Activated CD4-positive, alpha-beta memory T cell treated with anti-CD3 and anti-CD28 coated beads, Interleukin-2, amount 10 ng/mL, durations not matched to agents 7 days and 5 days (primary cell): ENCODE measurements at places on chromosomes 7 and 10. TPM values are rescaled to one million over a fixed set of nuclear protein-coding genes. Genes with fewer than 3 reads are reported as not detected.

PRPS1L1 gene
- total RNA-seq: not detected

TSPAN12 gene
- total RNA-seq: not detected

DNA sequence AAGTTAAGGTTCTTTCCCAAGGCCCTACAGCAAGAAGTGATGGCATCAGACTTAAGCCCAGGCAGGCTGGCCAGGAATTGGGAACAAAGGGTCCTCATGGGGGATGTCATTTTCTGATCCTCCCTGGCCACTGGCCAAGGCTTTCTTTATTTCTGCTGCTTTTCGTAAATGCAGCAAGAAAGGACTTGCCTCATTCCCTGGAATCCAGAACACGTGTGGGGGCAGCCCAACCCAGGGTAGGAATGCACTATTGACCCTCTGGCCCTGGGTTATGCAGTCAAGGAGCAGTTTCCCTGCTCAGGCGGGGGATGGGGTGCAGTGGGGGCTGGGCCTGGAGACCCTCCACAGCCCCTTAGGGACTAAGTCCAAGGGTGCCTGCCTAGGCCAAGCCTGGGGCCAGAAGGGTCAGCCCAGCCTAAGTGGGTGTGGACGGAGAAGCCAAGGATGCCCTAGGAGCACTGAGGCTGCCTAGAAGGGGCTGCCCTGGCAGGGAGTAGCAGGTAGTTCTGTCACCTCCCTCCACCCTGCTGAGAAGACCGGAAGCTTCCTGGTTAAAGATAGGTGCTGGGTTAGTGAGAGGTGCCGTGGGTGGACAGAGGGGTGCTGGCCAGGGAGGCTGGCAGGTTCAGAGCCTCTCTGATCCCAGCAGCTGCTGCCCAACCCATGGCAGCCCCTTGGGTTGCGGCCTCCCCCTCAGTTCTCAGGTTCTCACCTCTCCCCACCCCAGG lies 179.2 kb downstream of the SH3PXD2A start:
- no peak for DNase-seq

DNA sequence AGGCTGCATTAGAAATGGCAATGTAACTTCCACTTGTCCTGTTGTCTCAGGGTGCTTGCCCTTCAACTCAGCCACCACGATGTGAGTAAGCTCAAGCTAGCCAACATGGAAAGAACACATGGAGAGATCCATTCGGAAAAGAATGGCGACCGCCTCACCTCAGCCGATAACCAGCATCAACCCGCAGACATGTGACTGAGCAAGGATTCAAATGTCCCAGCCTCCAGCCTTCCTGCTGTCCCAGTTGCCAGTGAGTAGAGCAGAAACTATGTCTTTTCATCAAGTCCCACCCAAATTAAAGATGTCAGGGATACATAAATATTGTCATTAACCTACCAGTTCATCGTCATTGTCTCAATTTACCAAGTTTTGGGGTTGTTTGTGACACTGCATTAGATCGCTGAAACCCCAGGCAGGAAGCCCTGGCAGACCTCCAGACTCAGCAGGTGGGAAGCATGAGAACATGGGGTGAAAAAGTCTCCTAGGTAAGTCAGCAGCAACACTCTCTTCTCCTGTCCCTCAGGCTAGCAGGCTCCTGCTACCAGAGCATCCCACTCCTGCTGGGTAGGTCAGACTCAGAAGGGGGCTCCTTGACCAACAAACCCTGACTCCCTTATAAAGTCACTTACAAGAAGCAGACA lies 67.0 kb downstream of the OSBPL3 start:
- DNase-seq: no peak

PSD gene
- 1.4 TPM for total RNA-seq

- DNase-seq: no peak
Observed at GRCh38 chr10:79181698-79182521, 113.1 kb downstream of the ZMIZ1 start.

- no peak for DNase-seq
Observed at GRCh38 chr10:10772411-10772810, 245.3 kb upstream of the CELF2 start.

GRCh38 chr10:114271779-114272167 lies 32.7 kb downstream of the VWA2 start:
- DNase-seq: no peak

GRCh38 chr7:95925971-95926370 lies 153.6 kb downstream of the DYNC1I1 start:
- DNase-seq: no peak

- DNase-seq: no peak
Observed at GRCh38 chr10:78278058-78278404, 244.4 kb downstream of the RPS24 start.

DNA sequence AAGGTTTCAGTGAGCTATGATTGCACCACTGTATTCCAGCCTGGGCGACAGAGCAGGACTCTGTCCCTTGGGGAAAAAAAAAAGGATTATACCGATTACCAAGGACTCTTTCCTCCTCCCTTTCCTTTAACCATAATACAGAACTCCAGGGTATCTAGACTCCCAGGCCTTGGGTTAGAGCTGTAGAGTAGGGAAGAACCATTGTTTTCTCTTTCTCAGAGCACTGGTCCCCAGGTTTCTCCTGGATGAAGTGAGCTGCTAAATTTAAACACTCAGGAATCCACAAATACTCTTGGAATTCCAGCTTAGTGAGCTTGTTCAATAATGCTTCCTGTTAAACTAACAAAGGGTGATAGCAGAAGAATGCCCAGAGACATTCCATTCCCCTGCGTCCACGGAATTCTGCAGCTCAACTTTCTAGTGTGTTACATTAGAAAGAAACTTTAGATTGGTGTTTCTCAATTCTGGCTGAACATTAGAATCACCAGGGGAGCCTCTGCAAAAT lies 14.6 kb upstream of the RPEL1 start:
- DNase-seq: no peak

AGR3 gene
- total RNA-seq: not detected

GRCh38 chr10:105964009-105964408 lies 1200.5 kb downstream of the SORCS1 start:
- no peak for DNase-seq

DNA sequence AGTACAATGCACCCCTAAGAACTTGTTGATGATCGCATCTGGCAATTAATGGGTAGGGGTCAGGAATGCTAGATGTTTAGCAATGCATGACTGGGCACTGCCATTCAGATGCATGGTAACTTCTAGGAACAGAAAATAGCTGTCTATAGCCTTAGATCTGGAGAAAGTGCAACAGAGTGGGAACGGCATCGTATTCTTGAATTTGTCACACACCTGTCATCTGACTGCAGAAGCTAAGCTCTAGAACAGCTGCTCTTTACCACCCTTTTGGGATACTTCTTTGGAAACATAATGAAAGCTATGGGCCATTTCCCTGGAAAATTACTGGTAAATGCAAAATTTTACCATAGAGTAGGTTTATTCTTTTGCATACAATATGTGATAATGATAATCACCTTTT lies 118.1 kb downstream of the SLC25A13 start:
- DNase-seq: no peak

NDUFB2 gene
- 155 TPM for total RNA-seq

UNCX gene
- total RNA-seq: not detected

DNA sequence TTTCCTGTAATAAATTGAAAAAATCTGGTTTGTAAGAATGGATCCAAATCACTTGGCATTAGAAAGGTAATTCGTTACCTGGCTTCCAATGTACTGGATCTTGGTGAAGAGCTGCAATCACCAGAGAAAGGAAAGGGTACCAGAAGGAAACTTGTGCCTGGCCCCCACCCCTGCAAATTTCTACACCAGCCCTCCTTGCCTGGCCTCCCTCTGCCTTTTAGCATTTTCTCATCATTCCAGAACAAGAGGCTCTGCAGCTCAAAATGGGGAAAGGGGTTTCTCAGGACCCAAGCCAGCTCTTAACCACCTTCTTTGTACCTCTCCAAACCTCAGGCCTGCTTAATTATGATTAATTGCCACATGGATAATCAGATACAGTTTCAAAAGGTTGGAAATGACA lies 612.8 kb upstream of the MGMT start:
- DNase-seq: no peak

SLF2 gene
- total RNA-seq: 34.9 TPM

GRCh38 chr10:805620-806305 lies 116.3 kb upstream of the DIP2C start:
- DNase-seq: no peak

FXYD4 gene
- not detected for total RNA-seq

- no peak for DNase-seq
Observed at GRCh38 chr10:5550621-5551530, 26.1 kb downstream of the CALML3 start.

COBL gene
- total RNA-seq: not detected

- DNase-seq: no peak
Observed at GRCh38 chr7:150856303-150857275, 4.3 kb downstream of the AOC1 start.

ZCCHC24 gene
- 1.5 TPM for total RNA-seq

STEAP1 gene
- 0.53 TPM for total RNA-seq

TUBAL3 gene
- not detected for total RNA-seq

- DNase-seq: no peak
Observed at GRCh38 chr7:31192986-31193385, 140.9 kb downstream of the ADCYAP1R1 start.

DNA sequence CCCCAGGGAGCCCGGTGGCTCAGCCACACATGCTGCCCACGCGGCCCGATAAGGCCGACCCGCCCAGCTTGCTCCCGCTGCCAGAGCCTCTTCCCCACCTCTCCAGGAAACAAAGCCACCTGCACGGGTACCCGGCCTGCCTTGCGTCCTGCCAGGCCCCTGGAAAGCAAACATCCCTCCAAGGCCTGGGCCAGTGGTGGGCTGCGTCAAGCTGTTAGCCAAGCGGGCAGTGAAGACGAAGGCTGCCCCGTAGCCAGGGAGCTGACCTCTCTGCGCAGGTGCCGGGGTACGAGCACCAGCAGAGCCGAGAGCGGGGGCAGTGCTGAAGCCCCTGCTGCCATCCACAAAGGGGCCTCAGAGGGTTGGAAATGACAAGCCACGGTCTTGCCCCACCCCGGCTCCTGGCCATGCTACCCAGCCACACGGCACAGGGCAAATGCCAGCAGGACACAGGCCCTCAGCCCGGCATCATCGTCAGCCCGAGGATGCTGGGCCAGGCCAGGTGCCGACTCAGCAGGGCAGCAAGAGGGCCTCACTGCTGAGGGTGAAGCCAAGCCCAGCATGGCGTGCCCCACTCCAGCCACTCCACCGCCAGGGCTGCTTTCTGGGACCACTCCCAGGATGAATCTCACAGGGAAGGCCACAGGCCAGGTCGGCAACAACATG lies 140.0 kb downstream of the PTPRN2 start:
- no peak for DNase-seq

AP3M1 gene
- 41.8 TPM for total RNA-seq

HTRA1 gene
- total RNA-seq: not detected
